ENCODE measurements at places on chromosomes 16 and 17. TPM values are rescaled to one million over a fixed set of nuclear protein-coding genes. Genes with fewer than 3 reads are reported as not detected.

DNA sequence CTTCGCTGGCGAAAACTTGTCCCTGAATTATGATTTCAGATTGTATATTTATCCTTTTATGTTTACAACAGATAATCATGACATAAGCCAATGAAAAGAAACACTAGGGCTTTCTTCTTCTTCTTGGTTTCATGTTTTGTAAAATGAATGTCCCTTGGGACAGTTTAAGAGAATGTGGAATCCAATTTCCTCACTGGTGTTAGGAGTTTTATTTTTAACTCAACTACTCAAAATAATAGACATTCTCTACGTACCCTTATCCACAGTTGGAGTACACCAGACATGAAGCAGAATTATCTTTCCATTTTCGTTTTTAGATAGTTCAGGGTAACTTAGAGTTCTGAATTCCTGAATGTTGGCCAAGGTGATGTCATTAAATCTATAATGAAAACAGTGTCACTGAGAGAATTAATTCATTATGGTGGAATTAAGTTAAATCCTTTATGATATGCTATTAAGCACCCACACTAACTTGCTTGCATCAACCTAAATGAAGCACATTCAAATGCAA is 43.4 kb downstream of the IRX6 start:
- no peak for DNase-seq

ASPHD1 gene
- total RNA-seq = 0.30 TPM

KRT27 gene
- total RNA-seq = not detected

DNA sequence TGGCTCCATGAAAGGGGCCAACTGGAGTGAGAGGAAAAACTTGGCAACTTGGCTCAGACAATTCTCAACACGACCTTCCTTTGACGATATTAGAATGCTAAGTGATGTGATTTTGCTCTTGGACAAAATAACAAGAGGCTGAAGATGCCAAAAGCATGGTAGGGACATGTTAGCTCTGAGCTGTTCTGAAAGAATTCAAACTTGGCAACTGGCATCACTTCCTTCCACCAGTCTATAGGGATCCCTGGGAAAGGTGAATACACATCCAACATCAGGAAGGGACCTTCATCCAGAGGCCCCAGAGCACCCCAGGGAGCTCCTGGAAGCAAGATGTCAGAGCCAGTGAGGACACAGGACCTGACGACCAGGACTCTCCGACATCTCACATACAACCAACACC is 4.3 kb downstream of the KRT37 start:
- DNase-seq = no peak

DNA sequence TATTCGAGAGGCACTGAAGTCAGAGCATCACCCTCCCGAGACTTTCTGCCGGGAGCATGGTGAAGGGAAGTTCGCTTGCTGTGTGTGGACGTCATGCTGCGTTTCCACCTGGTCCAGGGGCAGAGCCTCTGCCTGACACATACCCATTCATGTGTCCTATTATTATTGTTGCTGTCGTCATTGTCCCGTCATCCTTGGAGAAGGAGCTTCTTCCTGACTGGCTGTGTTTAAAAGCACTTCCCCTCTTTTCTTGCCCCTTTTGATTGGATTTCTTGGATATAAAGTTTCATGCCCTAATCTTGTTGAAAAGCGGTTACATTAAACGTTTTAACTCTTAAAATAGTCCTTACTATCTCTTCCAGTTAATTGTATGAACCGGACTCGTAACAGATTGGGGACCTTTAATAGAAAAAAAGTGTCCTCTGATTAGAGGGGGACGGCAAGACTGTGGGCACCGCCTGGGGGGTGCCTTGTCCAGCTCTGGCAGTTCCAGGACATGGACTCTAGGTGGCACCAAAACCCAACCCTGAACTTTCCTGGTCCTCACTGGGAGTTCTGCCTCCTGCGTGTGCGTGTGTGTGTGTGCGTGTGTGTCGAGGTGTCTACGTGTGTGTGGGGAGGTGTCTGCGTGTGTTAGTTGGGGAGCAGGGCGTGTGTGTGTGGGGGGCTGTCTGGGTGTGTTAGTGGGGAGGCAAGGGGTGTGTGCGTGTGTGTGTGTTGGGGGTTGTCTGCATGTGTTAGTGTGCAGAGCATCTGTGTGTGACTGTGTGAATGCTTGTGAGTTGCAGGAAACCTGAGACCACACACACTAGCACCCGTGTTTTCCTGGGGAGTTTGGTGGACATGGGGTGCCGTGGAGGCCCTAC is 133.3 kb upstream of the CIBAR2 start:
- peak; percentile 78 for DNase-seq

DNA sequence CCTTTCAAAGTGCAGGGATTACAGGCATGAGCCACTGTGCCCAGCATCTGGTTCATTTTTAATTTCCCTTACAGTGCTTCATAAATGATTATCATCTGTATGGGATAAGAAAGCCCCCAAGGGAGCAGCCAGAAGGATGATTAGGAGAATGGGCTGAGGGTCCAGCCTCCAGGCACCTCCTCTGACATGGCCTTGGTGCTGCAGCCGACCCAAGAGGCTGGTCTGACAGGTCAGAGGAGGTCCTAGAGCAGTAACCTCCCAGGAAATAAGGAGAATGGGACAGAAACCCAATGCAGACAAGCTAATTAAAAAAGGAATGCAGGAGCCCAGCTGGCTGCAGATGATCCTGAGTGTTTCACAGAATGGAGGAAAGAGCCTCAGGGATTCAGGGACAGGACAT is 29.0 kb downstream of the MRC2 start:
- no peak for DNase-seq

All from OCI-LY7 (cell line).